Endodermal cell (in vitro differentiated cells): ENCODE measurements at places on chromosomes 4 and X. TPM values are rescaled to one million over a fixed set of nuclear protein-coding genes. Genes with fewer than 3 reads are reported as not detected.

Gene GLUD2
- total RNA-seq: 7.8 and 7.9 TPM in 2 replicates

Gene PGM2
- 25.1 and 29.1 TPM in 2 replicates for total RNA-seq

Gene CT45A3
- not detected in 2 replicates for total RNA-seq

Gene STBD1
- total RNA-seq: 0.31 and 0.47 TPM in 2 replicates

Gene ATP2B3
- 0.07 TPM in 1 of 2 replicates, not detected in the other for total RNA-seq

Gene MAGEA8
- total RNA-seq: not detected in 3 replicates

Gene GABRA4
- 0.37 and 0.68 TPM in 2 replicates for total RNA-seq

Gene MID1
- total RNA-seq: 16.8 to 27.8 TPM (median 24.9 TPM) in 3 replicates

Gene PCDH18
- total RNA-seq: 4.8 to 11.9 TPM (median 8.1 TPM) in 3 replicates

Gene ANXA10
- not detected in 2 replicates for total RNA-seq

Gene PHOX2B
- not detected in 2 replicates for total RNA-seq

Gene SYP
- 0.51 to 1.4 TPM (median 0.69 TPM) in 3 replicates for total RNA-seq

Gene DUSP21
- total RNA-seq: not detected in 2 replicates
